HS-5 (cell line): ENCODE measurements at places on chromosomes 3 and 15.

DNA sequence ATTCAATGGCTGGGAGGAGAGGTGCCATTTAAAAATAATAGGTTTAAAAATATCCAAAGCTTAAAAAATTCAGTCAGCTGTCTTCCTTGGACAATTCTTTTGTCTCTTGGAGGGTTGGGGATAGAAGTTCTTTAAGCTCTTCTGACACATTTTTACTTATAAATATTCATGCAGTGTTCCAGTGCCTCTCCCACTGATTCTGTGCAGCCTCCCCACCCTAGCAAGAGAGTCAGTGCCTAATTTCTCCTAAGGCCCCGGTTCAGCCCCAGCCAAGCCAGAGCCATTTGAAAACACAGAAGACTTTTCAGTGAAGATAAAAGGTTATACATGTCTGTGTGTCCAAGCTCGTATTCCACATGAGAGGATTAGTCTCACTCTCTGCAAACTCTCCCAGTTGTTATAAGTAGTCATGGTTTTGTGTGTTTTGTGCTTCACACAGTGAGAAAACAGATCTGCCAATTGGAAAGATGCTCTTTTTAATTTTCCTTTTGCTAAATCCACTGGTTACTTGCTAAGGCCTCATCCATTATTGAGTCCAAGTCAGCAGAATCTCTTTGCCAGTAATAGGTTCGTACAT, 141.3 kb downstream of the CD47 start:
- DNase-seq = no peak

- DNase-seq = no peak
These were observed 38.0 kb downstream of the BBS4 start for GRCh38 chr15:72724028-72724427.

- DNase-seq = no peak
These were observed 50.3 kb upstream of the SLC6A6 start for GRCh38 chr3:14352002-14352627.

- DNase-seq = no peak
These were observed 33.7 kb upstream of the TEX264 start for GRCh38 chr3:51637144-51637940.

GRCh38 chr3:171327441-171328174, 132.6 kb downstream of the TNIK start:
- no peak for DNase-seq

- DNase-seq = no peak
These were observed 58.4 kb downstream of the RBM6 start for GRCh38 chr3:49998326-49998725.

GRCh38 chr15:89912674-89913396, at the start of gene ARPIN:
Gene ARPIN (minus strand): TSS chr15:89912952. CDS start chr15:89912835, 117 bp downstream.
- DNase-seq = no peak

GRCh38 chr15:26392956-26393355, 379.9 kb downstream of the GABRB3 start:
- no peak for DNase-seq

GRCh38 chr15:83546512-83546888, 99.4 kb downstream of the SH3GL3 start:
- DNase-seq = no peak

DNA sequence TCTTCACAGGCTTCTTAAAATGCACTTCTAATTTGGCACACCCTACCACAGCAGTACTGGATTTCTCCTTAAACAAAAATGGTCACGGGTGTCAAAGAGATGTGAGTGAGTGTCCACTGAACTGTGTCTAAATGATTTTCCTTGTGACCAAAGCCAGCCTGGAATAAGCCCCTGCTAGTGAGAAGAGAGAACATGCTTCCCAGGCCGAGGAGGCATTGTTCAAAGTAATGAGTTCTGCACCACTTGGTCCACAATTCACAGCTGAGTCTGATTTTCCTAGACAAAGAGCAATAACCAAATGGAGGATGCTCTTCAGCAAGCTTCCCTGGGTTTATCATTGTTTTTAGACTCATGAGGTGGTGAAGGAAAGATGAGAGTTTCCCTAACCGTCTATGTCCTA, 3.8 kb downstream of the PLCH1 start:
- DNase-seq = no peak

GRCh38 chr3:141789281-141789680, 26.1 kb downstream of the GRK7 start:
- DNase-seq = no peak

DNA sequence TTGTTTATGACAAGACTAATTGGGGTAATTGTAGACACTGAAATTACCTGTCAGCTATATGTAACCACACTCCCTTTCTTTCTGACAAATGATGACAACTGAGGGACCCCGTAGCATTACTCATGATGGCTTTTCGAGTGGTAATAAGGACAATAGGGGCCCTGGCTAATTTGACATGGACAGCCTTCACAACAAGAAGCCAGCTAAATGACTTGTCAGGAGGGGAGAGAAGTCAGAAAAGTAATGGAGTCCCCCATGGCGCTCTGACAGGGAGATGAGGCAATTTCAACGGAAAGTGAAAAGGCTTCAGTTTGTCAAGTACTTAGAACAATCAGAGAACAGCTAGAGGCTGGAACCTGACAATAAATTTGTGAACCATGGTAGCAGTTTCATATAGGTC, 177.3 kb downstream of the CDIN1 start:
- no peak for DNase-seq

GRCh38 chr3:82229397-82229796, 468.0 kb upstream of the GBE1 start:
- DNase-seq = no peak

DNA sequence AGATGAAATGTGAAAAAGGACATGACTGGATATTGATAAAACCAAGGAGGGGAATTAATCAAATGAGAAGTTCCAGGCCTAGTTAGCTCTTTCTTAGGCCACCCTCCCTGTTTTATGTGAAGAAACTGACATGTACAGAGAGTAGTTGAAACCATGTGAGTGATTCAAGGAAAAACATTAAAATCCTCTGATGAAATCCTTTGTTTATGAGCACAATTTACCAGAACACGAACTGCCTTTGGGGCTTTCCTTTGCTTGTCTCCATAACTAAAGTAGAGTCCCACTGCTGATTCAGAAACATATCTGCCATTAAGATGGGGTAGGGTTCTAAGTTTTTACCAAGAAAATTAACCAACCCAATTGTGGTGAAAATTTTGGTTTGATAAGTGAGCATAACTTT, 558.3 kb downstream of the NR2F2 start:
- no peak for DNase-seq

GRCh38 chr15:67138891-67139855, 73.8 kb downstream of the SMAD3 start:
- no peak for DNase-seq

GRCh38 chr3:135258916-135259315, 463.9 kb downstream of the EPHB1 start:
- no peak for DNase-seq

GRCh38 chr3:127137113-127137512, 55.8 kb upstream of the PRR23E start:
- no peak for DNase-seq

DNA sequence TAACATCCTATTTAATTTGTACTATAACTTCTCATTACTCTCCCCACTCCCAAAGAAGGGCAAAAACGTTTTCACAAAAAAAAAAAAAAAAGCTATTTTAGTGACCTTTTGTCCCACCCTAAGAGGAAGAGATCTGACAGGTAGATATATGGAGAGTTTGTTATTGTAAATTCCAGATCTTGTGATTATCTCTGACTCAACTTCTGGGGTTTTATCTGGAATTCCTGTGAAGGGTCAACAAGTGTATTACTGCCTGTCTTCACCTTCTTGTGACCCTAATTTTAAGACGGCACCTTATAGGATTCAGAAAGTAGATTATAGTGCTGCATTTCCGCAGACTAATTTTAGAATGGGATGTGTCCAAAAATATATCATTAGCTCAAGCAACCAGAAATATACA, 205.9 kb upstream of the CDIN1 start:
- no peak for DNase-seq

GRCh38 chr3:152335273-152335672, 66.5 kb downstream of the MBNL1 start:
- no peak for DNase-seq

GRCh38 chr3:161700998-161701397, 204.4 kb downstream of the OTOL1 start:
- DNase-seq = no peak

- DNase-seq = peak; percentile 82
These were observed at the start of gene PRC1 for GRCh38 chr15:90994417-90995311. Gene PRC1 (minus strand): TSS chr15:90994535. CDS start chr15:90994417, 118 bp downstream.

- no peak for DNase-seq
These were observed 211.9 kb upstream of the GOLGA6L4 start for GRCh38 chr15:84023636-84024035.

GRCh38 chr3:52530918-52531826, 2.5 kb downstream of the NT5DC2 start:
- no peak for DNase-seq

DNA sequence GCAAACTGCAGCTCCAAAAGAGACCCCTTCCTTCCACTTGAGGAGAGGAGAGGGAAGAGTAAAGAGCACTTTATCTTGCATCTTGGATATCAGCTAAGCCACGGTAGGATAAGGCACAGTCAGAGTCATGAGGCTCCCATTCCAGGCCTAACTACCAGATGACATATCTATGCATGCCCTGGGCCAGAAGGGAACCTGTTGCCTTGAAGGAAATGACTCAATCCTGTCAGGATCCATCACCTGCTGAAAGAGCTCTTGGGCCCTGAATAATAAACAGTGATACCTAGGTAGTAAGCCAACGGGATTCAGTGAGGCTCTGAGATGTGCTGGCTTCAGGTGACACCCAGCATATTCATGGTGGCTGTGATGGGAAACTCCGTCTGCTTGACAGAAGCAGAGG, 118.5 kb upstream of the EPHA3 start:
- DNase-seq = no peak

DNA sequence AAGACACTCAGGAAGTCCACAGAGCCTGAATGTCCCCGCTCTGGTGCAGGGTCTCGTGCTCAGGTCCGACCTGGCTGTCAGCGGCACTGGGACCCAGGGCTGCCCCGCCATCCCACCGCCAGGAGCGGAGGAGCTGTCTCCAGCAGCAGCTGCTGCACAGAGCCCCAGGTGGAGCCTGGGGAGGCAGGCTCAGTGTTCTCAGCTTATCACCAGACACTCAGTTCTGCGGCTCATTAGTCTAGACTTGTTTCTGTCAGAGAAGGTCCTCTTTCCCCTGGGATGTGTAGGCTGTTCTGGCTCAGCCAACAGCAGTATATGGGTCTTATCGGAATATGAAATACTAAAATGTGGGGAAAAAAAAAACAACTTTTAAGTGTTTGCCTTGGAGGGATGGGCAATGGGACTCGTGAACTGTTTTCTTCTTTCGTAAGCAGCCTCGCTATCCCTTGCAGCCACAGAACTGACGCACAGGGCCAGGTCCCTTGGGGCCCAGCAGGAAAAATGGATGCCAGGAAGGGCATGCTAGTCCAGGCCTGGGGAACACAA, 75.9 kb downstream of the KLF13 start:
- DNase-seq = no peak

DNA sequence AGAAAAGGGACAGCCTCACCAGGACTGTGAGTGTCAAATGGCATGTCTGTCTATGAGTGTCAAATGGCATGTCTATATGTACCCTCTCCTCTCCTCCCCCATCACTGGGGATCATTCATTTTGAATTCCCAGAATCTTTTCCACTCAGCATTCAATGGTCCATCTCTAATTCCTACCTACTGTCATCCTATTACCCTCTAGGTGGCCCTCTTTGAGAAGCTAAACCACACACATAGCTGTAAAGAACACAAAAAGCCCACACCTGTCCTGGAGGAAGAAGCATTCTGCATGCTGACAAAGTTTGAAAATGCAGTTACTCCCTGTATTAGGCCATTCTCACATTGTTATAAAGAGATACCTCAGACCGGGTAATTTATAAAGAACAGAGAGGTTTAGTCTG, 46.2 kb upstream of the PYDC2 start:
- no peak for DNase-seq

DNA sequence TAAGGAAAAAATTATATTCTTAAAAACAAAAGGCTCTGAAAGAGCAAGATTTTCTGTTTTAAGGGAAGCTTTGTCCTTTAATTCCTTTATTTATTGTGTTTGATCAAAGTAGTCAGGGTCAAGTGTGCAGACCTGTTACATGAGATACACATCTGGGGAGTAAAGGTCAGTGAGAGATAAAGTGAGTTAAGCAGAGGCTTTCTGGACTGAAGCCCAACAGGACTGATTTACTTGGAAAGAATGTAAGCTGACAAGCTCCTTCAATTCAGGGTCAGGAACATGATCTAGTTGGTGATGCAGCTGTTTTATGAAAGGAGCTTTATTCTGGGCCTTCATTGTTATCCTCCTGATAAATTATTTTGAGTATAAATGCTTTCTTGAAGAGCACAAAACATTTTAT, 20.7 kb upstream of the OTOL1 start:
- peak; percentile 60 for DNase-seq

DNA sequence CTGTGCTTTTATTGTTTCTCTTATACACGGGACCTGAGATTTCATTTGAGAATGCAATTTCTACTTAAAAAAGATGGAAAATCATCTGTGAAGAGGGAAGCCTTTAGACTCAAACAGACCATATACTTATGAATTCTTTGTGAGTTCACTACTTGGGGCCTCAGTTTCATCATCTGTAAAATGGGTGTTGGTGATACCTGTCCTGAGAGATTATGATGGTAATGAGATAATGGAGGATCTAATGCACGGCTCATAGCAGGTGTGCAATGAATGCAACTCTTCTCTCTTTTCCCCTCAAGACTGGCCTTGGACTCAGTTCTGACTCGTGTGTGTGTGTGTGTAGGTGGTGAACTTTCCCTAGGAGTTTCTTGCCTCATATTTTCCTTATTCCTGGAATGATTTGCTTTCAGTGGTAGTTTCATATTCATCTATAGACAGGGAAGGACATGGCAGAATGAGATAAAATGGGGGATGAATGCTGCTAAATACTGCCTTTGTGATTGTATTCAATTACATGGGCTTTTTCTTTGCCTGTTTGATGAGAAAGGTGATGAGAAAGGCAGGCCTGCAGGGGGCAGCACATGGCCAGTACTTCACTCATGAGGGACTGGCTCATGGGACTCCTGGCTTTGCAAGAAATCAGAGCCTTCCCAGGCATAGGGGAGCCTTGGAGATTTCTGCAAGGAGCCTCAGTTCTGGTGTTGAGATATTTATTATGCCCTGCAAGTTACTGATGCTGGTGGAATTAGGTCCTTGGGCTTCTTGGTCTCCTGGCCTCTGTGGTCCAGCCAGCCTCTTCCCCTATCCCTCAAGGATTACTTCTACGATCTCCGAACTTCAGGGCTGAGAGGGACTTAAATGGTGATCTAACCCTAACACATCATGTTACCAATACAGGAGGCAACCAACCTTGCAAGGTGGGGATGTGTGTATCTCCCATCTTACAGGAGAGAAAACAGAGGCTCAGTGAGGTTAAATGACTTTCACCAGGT, 70.7 kb downstream of the RPLP1 start:
- no peak for DNase-seq

GRCh38 chr3:120650311-120650710, 31.7 kb downstream of the HGD start:
- DNase-seq = no peak
